Activated T-cell treated with anti-CD3 and anti-CD28 coated beads, Interleukin-2, amount 50 U/mL, for 72 hours (primary cell): ENCODE measurements at places on chromosomes 1 and 21. TPM values are rescaled to one million over a fixed set of nuclear protein-coding genes. Genes with fewer than 3 reads are reported as not detected.

Gene LYPD8
- not detected for total RNA-seq

Gene HES4
- total RNA-seq, result 9.9 TPM

Gene TNFRSF8
- total RNA-seq, result 63.5 TPM

Gene MYOG
- not detected for total RNA-seq

DNA sequence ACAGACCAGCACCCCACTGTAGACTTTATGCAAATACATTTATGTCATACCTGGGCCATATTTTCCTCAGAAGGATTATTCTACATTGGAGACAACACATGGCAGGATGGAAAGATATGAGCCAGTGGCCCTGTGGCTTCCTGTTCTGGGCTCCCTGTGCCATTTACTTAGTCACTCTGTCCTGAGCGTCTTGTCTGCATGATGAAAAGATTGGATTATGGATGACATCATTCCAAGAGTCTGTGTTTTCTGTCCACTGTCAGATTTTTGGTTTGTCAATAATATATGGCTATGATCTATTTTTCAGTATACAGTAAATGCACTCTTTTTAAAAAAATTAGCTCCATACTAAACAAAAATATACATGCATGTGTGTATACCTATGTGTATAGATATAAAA, 30.8 kb downstream of the IGSF5 start:
- DNase-seq, result no peak

DNA sequence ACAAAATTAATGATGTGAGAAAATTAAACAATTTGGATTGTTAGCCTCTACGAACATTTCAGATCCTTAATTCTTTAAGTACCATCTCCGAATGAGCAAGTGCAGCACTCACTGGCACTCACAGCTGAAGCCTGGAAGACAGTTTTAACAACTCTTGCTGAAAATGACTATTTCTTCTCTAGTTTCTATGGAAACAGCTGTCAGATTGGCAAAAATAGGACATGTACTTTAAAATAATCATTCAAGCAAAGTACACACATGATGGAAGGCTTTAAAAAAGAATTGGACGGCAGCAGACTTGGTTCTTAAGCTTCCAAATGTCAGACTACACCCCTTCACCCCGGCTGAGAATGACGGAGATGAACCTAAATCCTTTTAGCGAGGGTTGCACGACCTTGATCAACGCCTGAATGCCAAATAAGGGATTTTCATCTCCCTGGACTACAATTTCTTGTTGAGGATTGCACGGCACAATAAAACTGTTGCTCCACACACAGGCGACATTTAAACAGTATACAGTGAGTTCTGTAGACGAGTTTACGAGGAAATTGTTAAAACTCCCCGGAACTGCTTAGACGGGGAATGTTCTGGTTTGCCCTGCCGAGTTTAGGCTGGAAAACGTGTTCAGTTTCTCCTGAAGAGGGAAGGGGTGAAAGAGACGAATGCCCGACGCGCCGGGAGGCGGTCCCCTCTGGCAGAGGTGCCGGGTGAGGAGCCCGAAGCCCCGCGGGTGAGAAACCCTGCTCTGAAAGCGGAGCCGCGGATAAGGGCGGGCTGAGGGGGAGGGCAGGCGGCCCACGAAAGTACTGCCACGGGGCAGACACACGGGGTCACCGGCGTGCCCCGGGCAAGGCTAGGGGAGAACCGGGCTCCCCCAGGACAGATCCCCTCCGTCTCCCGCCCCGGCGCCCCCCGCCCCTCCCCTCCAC, 671 bp downstream of the OMA1 start:
- peak; percentile 73 for DNase-seq

GRCh38 chr1:14486401-14487201, 111.9 kb upstream of the KAZN start:
- DNase-seq, result no peak

GRCh38 chr1:182624577-182624976, 20.4 kb upstream of the RGS16 start:
- peak; percentile 46 for DNase-seq

- DNase-seq, result no peak
These were observed 14.1 kb downstream of the TTC3 start for GRCh38 chr21:37087188-37087587.

DNA sequence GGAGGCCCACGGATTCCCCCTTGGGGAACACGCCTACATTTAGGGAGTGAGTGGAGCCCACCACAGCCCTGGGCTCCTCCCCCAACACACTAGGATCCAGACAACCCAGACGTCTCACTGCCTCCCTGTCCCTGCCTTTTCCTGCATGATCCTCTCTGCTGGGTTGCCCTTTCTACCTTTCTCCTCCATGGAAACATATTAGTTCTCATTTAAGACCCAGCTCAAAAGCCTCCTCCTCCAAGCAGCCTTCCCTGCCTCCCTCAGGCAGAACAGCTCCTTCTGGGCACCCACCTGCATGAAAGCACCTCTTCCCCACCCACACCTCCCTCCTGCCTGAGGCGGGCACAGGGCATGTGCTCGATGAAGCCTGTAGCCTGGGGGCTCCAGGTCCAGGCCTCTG, 10.7 kb downstream of the COL8A2 start:
- DNase-seq, result no peak
